ENCODE measurements at places on chromosomes 4 and X.

DNA sequence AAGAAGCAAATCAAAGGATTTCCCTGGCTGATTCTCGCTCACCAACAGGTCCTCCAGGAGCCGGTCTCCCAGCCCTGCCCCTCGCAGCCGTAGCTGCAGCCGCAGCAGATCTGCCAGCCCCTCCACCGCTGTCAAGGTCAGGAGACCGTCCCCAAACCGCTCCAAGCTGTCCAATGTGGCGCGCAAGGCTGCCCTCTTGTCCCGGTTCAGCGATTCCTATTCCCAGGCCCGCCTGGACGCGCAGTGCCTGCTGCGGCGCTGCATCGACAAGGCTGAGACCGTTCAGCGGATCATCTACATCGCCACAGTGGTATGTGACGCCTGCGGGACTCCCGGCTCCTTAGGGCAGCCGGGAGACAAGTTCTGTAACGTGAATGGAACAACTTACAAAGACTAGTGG, 25.6 kb downstream of the SPATA18 start:
- no peak for DNase-seq

GRCh38 chr4:40940756-40941155, 191.0 kb downstream of the NSUN7 start:
- no peak for DNase-seq

DNA sequence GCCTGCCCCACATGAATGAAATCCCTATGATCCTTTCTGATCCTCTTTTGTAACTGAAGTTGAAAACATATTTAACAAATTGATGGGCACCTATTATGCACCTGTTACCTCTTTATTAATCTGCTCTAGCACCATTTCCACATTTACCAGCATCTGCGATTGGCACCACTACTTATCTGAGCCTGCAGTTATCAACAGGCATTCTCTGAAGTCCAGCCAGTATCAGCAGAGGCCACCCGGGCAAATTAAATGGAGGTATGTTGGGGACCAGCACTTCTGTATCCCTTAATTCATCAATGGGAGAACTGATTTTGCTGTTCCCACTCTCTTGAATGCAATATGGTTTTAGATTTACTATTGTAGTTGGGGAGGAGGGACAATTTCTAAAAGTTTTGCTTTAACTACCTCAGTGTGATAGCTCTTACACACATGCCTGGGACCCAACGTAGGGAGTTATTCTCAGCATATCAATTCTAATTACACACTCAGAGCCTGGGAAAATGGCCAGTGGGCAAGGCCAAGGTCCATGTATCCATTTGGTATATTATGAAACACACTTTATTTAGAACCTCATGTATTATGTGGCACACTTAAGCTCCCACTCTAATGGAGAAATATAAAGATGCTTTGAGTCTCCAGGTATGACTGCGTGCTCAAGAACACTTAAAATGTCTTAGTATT, 1927.1 kb upstream of the PCDH7 start:
- DNase-seq: no peak

DNA sequence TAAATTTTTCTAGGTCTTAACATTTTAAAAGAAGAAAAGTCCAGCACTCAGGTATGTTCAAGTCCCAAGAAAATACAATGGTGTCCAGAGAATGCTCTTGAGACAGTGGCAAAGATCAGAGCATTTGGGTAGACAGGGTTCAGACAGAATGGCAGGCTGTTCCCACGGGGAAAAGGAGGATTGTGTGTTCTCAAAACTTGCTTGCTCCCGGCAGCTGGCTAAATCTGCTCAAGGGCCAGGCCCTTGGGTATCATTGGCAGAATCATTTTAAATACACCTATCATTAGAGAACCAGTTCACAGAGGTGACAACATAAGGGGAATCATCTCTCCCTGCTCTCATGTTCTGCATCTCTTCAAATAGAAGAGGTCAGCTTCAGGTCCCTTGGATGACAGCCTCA, 456.3 kb downstream of the DTHD1 start:
- DNase-seq: peak; percentile 3

- DNase-seq: no peak
Observed at GRCh38 chrX:66632473-66632872, 6.4 kb downstream of the EDA2R start.

Measured in NCI-H2171 (cell line).